ENCODE measurements at places on chromosomes 2 and 18. TPM values are rescaled to one million over a fixed set of nuclear protein-coding genes. Genes with fewer than 3 reads are reported as not detected.

Gene TSPYL6
- total RNA-seq = not detected

Gene INPP5D
- total RNA-seq = 0.83 TPM

Gene L3MBTL4
- under 0.01 TPM for total RNA-seq

Gene UGT1A8
- total RNA-seq = 0.08 TPM

Gene NAPG
- total RNA-seq = 24.2 TPM

Gene SERPINB2
- not detected for total RNA-seq

Gene SLC4A3
- total RNA-seq = 1.7 TPM

Gene COL4A4
- 6.8 TPM for total RNA-seq

Gene CERKL
- total RNA-seq = not detected

Gene HNMT
- 16.8 TPM for total RNA-seq

Gene CENPA
- 2.9 TPM for total RNA-seq

Gene IL18RAP
- total RNA-seq = not detected

Gene IL36A
- not detected for total RNA-seq

Gene KCNK3
- total RNA-seq = 1.1 TPM

Gene ZSWIM2
- not detected for total RNA-seq

Gene RBFA
- 24.8 TPM for total RNA-seq
